ENCODE measurements at places on chromosomes 12 and 14. TPM values are rescaled to one million over a fixed set of nuclear protein-coding genes. Genes with fewer than 3 reads are reported as not detected.

DNA sequence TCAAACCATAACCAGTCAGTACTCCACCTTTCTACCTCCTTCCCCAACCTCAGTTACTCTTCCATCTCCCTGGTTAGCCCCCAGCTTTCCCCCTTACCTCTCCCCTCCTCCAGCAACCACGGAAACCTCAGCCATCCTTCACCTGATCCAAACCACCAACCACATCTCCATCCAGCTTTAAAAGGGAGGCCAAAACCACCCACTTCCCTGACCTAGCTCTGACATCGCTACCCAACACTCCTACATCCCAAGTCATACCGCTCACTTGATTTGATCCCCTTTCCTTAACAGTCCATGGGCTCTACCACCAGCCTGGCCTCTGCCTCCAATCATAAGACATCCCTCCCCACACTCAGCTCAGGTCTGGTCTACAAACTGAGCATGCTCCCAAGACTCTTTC, 1.5 kb downstream of the RAB35 start:
- DNase-seq: no peak

GRCh38 chr12:102847131-102847530, 69.9 kb downstream of the PAH start:
- DNase-seq: no peak

GRCh38 chr12:42260518-42260917, 22.5 kb upstream of the YAF2 start:
- DNase-seq: no peak

GRCh38 chr14:106166650-106167204, 640.3 kb downstream of the TMEM121 start:
- DNase-seq: no peak

DNA sequence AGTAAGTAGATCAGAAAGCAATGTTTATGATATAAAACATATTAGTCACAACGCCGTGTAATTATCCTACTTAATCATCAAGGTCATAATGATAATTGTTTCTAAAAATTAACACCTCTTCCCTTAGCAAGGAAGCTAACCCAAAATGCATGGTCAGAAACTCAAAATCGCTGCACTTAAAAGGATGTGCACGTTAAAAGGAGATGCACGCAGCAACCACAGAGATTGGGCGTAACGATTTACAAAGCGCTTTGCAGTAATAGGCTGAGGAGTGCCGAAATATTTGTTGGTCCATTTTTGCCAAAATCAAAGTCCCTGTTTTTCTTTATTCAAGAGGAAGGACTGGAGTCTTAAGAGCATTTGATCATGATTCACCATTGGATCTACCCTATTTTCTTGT, 1077.2 kb downstream of the VRK1 start:
- no peak for DNase-seq

- DNase-seq: no peak
Measured at GRCh38 chr14:75434890-75435248, 7.0 kb downstream of the JDP2 start.

DNA sequence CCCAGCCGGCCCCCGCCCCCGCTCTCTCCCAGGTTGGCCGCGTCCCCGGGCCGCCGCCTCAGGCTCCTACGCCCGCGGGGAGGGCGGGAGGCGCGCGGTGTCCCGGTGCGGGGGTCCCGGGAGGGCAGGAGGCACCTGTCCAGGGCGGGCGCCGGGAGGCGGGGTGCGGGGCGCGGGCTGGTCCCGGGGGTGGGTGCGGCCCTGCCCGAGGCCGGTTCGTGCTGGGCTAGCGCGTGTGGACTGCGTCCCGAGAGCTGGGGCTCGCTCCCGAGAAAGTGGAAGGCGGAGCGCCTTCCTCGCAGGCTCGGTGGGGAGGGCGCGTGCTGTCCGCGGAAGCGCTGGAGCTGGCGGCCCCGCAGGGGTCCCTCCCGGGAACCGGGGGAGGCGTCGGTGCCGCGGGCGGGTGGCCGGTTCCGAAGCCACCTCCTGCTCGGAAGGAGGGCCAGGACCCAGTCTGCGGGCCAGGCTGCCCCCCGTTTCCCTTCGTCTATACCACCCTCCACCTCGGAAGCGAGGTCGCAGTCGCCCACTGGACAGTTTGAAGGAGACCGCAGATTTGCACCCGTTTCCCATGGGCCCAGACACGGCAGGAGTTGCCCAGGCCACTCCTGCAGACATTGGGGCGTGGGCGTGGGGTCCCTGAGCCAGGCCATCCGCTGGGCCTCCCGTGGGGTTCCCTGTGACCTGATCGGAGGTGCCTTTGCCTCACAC, 636 bp downstream of the ZFYVE21 start:
- peak; percentile 31 for DNase-seq

DNA sequence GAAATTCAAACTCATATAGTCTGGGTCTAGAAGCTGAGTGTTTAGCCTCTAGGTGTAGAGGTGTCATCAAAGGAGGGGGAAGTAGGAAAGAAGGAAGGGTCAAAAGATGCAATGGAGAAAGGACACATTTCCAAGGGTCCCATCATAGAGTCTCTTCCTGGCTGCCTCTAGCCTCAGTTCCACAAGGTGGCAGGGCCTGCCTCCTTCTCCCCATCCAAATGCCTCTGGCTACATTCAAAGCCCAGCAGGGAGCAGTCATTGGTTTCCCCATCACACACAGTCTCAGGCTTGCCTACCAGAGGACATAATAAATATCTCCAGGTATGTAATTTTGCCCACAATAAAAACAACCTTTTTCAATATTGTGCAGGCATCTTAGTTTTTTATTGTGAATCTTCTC, 2.1 kb upstream of the CCT2 start:
- peak; percentile 31 for DNase-seq

GRCh38 chr12:41576925-41577324, 388.8 kb downstream of the PDZRN4 start:
- no peak for DNase-seq

DNA sequence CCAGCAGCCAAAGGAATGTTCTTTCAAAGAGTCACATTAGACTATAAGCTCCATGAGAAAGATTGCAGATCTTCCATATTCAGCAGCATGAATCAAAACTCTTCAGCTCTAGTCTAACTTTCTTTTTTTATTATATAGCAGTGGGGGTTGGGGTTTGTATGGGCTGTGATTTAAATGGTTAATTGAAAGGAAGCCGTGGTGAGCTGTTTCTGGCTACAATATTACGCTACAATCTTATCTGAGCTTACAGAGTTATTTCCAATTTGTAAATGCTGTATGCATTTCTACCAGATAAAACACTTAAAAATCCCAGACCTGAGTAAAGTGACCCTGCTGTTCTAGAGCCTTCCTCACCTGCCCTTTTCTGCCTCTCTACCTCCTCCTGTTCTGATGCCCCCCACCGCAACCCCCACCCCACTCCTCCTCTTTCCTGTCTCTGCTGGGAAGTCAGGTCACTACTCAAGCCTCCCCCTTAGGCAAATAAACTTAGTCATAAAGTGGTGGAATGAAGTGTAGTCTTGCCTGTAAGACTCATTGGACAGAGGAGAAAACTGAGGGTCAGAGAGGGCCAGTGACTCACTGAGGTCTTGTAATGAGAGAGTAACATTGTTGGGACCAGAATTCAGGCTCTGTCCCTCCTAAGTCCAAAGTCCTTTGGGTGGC, 1089.5 kb downstream of the BCL11B start:
- no peak for DNase-seq

DNA sequence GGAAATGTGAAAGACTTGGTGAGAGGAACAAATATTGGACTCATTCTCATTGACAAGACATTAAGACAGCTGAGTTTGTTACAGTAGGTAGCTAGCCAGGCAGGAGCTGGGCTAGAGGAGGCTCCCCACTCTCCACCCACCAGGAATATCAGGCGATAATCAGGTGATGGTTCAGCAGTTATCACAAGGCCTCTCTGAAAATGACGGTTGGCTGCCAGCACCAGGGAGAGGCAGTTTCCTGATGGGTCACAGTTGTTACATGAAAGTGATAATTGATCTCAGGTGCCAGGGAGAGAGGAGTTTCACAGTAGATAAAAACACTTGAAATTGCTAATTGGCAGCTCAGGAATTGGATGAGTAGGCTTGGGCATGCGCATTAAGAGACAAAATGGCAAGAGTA, 116.5 kb downstream of the TMTC2 start:
- no peak for DNase-seq

GRCh38 chr14:103185051-103186029, 62.1 kb downstream of the TNFAIP2 start:
- DNase-seq: peak; percentile 89

DNA sequence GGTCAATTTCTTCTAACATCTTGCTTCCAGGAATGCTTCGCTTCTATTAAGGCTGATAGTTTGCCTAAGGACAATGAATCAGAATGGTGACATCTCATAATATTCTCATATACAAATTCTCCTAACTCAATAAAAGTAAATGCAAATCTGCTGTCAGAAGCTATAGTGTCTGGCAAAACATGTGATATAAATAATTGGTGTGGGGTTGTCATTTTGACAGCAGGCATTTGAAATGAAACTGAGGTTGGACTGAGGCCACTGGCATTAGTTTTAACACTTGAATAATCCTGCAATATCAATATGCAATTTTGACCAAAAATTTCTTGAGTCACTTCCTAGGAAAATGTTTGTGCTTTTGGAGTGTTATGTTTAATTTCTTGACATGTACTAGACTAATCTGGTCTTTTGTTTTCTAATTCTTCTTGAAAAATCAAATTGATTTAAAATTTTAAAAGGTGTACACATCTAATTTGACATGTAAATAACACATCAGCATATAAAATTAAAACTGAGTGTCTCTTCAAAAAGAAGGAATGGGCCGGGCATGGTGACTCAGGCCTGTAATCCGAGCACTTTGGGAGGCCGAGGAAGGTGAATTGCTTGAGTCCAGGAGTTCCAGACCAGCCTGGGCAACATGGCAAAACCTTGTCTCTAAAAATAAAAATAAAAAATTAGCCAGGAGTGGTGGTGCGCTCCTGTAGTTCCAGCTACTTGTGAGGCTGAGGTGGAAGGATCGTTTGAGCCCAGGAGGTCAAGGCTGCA, 92.3 kb upstream of the BTG1 start:
- no peak for DNase-seq

DNA sequence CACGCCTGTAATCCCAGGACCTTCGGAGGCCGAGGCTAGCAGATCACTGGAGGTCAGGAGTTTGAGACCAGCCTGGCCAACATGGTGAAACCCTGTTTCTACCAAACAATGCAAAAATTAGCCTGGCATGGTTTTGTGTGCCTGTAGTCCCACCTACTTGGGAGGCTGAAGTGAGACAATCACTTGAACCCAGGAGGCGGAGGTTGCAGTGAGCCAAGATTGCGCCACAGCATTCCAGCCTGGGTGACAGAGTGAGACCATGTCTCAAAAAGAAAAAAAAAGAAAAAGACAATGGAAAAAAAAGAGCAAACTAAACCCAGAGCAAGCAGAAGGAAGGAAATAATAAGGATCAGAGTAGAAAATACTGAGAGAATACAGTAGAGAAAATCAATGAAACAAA, 5.4 kb downstream of the CHURC1 start:
- DNase-seq: no peak

GRCh38 chr14:53389202-53389601, 236.1 kb upstream of the DDHD1 start:
- DNase-seq: no peak

DNA sequence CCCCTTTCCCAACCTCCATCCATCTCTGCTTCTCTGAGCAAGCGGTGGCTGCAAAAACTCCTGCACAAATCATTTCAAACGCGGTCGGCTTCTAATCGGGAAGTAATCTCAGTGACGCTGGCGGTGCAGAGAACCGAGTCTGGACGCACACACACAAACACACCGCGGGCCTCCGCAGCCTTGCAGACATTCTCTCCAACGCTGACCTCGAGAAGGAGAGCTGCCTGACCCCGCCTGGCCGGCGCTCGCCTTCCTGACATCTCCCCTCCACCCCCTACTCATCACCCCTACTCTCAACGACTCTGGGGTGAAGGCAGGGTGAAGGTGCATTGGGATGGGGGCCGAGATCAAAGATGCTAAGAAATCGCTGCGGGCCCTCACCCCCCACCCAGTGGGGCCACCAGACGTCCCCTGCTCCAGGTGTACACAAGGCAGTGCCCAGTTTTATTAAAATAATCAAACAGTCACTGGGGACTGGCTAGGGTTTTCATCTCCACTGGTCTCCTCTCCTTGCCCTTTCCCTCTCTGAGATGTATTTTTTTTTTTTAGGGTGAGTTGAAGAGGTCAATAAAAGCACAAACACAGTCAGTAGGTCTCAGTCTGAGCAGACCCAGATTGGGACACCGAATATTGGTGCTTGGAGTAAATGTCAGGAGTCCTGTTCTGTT, 506 bp upstream of the TBX5 start:
- no peak for DNase-seq

- peak; percentile 21 for DNase-seq
Measured at GRCh38 chr12:90407841-90408240, 547.1 kb downstream of the CCER1 start.

- peak; percentile 54 for DNase-seq
Measured at GRCh38 chr14:21711360-21711961, 37.8 kb upstream of the OR4E1 start.

DNA sequence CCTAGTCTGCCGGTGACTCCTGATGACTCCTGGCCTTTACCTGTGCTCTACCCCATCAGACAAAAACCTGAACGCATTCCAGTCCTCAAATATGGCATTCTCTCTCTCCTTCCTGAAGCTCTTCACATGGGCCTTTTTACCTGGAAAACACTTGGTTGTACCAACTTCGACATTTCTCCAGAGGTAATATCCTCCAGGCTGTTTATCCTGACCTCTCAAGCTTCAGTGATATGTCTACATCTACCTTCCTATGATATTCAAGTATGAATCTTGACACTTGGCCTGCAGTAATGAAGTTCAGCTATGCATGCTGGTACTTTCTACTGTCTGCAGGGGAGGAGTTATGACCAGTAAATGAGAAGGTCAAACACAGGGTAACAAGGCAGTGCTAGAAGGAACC, 901.8 kb downstream of the VRK1 start:
- no peak for DNase-seq

DNA sequence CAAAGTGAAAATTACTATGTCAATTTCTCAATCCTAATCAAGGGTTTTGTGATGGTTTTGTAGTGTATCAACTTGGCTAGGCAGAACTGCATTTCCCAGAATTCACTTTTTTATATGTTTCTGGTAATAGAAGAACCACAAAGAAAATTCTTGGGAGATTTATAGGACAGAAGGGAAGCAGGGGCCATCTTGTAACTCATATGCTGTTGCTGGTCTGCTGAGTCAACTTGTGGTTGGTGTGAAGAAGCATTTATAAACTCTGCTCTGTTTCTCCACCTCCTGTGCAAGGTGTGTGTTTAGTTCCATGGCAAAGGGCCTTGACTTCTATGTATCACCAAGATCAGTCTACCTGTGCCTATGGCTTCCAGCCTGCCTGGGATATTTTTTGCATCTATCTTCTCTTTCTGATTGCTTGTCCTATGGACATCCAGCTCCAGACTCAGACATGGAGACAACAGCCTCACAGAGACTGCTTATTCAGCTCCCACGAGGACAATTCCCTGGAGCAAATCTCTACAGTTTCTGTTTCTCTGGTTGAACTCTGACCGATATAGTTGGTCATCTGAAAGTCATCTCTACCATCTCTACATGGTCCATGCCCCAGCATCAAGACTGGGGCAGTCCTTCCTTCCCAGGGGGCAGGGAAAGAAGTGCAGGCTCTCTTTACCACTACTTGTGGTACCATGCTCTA, 364.3 kb upstream of the DDHD1 start:
- DNase-seq: no peak

The RNASE3 gene
- total RNA-seq: not detected

The DHRS2 gene
- 0.84 TPM for total RNA-seq

The IL22 gene
- total RNA-seq: not detected

The MIS18BP1 gene
- total RNA-seq: 39.1 TPM

The LRFN5 gene
- 11.1 TPM for total RNA-seq

Measured in SJCRH30 (cell line).